NCI-H1092 treated with DMSO at 0.1 percent for 48 hours (cell line): ENCODE measurements at places on chromosomes 2 and 18.

DNA sequence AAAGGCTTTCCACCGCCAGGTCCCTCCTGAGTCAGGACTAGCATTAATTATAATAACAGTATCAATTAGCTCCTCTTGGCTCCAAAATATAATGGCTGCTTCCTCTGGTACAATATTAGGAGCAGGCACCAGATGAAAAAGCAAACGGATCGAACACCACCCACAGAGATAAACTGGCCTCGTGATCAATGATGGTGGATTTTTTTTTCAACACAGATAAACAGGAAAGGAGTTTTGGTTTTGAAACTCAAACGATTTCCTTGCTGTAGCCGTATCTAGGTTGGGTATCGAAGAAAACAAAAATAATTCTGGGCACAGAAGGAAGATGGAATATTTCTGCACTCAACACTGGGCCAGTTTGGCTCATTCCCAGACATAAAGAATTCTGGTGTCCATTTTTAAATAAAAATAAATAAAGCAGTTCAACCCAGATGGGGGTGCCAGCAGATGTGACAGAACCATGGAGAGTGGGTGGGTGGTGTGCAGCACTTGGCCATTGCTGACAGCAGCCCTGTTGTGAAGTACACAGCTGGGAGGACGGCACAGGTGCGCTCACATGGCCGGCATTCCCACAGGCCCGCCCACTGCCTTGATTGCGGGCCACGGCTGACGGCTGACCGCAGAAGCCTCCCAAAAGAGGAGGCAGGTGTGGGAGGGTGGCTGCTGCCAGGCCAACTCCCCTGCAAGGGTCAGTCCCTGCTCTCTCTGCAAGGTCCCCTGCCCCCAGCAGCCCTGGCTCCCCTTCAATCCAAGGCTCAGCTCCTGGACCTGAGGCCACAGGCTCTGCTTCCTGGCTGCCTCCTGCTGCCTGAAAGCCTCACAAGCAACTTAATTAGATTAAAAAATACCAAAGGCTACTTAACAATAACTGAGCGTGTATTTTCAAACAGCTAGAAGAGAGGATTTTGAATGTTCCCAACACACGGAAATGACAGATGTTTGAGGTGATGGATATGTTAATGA, 351.9 kb upstream of the ID2 start:
- DNase-seq, result no peak

GRCh38 chr2:206213514-206213845, 53.8 kb downstream of the EEF1B2 start:
- DNase-seq, result no peak

- no peak for DNase-seq
Observed at GRCh38 chr2:124970030-124970429, 944.9 kb downstream of the CNTNAP5 start.

DNA sequence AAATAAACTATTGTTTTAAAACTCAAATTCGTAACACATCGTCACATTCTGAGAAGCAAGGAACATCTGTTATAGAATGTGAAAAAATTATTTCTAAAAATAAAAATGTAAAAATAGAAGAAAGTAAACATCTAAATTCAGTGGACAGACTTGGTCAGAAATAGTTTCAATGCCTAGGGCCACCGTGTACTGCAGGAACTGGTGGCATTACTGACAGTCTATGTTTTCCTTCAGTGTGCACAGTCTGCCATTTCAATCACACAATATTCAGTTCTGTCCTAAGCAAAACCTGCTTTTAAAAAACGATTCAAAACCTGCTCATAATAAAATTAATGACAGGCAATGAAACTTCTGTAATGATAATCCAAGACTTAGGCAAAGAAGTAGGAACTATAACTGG, 190.1 kb downstream of the ERBB4 start:
- DNase-seq, result no peak

DNA sequence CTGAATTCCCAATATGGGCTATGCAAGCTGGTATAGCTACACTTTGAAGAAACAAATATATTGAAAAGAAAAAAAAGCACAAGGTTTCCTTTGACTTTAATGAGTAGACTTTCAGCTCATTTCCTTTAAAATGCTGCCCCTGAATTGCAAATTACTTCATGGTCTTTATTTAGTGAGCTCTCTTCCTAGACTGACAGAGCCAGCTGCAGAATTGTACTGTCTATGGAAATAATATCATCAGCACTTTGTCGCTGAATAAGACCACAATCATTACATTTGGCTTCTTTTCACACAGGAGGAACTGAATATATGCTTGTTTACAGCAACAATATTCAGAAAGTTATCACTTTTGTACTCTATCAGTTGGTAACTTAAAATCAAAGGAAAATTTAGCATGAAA, 41.7 kb downstream of the ARL5A start:
- DNase-seq, result no peak

GRCh38 chr2:197284956-197285355, 25.6 kb downstream of the ANKRD44 start:
- DNase-seq, result no peak

- no peak for DNase-seq
Observed at GRCh38 chr2:100264651-100265050, 57.6 kb downstream of the LONRF2 start.

- DNase-seq, result no peak
Observed at GRCh38 chr2:196166876-196167275, 4.5 kb downstream of the STK17B start.

- no peak for DNase-seq
Observed at GRCh38 chr2:96882230-96882629, 12.3 kb upstream of the SEMA4C start.

DNA sequence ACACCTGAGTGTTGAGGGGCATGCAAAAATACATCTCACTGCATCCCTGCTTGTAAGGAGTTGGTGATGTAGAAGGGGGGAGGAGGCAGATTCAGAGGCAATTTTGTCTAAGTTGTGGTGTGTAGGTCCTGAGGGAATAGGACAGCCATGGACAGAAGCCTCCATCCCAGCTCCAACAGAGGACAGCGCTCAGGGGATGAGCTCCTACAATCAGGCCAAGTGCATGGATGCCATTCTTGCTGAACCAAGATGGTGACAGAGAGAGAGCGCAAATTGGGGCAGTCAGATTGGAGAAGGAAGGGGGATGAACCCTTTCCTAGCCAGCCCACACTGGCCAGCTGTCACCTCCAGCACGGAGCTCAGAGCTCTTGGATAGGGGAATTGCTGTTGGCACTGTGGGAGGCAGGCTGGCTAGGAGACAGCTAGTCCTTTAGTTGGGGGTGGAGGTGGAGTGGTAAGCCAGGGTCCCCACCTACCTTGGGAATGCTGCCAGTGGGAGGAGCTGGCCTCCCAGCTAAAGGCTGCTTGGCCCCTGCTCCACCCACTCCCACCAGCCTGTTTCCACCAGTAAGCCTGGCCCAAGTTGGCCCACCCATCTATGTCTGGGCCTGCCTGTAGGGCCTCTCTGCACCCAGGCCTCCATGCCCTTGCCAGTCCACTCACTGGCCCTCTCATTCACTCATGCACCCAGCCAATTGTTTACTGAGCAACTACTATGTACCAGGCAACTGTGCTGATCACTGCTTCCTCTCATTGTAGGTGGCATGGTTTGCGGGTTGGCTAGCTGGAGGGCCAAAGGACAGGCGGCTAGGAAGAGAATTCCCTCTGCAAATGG, 2.5 kb upstream of the PER2 start:
- no peak for DNase-seq
